ENCODE measurements at places on chromosomes 1 and 21.

DNA sequence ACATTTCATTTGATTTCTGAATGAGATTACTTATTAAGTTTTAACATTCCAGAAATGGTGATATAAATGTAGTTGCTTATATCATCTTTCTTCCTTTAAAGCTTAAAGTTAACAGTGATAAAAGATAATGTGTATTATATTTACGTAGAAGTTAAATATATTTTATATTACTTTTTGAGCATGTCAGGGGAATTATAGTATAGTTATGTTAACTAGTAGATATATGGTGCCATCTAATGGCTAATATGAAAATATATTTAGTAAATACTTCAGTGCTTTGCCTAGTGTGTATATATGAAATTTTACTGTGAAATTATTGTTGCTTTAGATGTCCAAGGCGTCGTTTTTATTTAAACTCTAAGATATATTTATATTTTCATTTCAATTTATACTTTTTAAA is 51.5 kb downstream of the SYT14 start:
- DNase-seq, result peak; percentile 18

DNA sequence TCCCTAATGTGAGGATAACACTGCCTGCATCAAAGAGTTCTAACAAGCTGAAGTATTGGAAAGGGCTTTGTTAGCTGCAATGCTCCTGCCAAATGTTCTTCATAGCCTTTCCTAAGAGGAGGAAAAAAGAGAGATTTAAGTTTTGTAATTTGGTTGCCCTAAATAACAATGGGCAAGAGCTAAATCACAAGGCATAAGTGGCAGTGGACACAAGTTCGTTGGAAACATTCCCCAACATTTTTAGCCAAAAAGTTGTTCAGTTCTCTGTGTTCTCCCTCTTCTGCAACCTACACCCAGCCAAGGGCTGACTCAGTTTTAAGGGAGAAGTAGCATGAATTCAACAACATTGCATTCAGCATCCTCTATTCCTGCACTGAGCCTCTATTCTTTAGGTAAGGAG is 2.6 kb upstream of the UQCRHL start:
- no peak for DNase-seq

DNA sequence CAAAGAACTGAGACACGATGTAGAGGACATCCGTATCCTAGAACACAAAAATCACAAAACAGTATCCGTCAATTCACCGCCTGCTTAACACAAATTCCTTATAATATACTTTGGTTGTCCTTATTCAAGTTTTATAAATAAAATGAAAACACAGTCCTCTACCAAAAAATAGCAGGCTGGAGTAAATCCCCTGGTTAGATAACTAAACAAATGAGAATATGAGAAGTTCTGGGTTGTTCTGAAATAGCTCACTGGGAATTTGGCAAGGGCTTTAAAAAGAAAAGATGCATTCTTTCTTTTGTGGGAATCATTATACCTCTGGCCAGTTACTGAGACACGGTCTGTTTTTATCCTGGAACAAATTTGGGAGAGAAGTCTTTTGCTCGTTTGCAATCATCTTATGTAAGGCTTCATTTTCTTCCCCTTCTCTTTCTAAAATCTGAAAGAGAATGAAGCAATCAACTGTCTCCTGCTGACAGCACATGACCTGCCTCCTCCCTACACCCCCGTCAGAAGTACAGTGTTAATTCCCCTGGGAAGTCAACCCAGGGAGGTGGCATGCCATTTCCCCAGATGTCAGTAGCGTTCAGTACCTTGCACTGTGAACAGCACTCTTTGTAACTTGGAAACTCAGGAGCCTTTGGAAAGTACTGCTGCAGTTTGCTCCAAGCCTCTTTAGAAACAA is 37.1 kb upstream of the RAP1GAP start:
- DNase-seq, result no peak

GRCh38 chr1:182459949-182460348 is 10.0 kb downstream of the RGSL1 start:
- DNase-seq, result no peak

DNA sequence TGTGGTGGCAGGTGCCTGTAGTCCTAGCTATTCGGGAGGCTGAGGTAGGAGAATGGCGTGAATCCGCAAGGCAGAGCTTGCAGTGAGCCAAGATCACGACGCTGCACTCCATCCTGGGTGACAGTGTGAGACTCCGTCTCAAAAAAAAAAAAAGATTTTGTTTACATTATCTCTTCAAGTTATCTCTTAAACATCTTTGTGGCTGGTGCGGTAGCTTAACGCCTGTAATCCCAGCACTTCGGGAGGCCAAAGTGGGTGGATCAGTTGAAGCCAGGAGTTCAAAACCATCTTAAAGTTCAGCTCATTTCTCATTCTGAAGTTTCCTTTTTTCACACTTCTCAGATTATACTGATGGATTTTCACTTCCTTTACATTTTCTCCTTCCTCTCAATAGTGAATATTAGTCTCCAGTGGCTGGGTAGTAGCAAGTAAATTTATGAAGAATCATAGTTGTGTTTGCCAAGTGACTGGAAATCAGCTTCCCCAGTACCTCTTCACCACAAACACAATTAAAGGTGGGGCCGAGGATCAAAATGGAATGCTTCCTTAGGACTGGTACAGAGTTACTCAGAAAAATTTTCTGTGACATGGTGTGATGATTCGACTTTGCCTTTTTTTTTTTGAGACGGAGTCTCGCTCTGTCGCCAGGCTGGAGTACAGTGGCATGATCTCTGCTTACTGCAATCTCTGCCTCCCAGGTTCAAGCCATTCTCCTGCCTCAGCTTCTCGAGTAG is 13.8 kb downstream of the PIP5K1A start:
- DNase-seq, result no peak

DNA sequence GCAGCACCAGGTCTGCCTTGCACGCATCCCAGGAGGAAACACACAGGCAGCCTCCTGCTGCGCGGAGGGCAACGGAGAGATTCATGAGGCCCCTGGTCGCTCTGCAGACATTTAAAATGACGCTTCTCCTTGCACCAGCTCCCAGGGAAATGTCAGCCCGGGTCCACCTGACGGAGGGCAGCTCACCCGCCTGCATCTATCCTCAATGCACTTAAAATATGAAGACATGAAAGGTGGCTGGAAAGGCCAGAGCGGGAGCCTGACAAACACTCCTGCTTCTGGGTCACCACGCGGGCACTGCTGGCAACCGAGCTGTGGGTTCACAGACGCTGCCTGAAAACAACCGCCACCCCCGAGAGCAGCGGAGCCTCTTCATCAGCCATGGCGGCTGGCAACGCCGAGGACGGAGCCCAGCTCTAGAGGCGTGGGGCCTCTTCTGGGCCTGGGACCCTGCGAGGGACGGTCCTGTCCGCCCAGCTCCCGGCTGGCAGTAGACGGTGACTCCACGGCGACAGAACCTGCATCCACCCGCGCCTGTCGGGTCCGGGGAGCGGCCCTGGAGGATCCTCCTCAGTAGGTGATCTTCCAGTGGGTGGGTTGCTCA is 22.7 kb downstream of the POFUT2 start:
- no peak for DNase-seq

DNA sequence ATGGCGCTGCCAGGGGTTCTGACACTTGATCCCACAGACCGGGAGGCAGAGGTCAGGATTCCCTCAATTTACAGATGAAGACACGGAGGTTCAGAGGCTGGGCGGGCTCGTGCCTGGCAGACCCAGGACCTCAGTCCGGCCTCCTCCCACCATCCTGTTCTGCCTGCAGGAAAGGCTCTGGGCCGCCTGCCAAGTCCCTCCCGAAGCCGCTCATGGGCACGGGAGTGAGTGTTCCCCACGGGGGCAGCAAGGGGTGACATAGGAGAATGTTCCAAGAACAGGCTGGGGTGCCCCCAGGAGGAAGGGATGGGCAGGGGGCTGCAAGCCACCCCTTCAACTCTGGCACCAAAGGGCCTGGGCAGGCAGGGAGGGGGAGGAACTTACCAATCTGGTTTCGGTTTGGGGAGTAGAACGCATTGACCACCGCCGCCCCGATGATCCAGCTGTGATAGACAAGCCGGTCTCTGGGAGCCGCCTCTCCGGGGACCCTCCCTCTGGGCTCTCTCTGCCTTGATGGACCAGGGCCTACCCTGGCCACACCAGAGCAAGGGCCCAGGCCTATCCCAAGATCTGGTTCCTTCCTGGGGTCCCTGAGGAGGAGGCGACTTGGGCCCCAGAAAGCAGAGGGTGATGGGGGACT is 7.5 kb downstream of the PRXL2B start:
- DNase-seq, result no peak

All from HS-5 (cell line).